ENCODE measurements at places on chromosomes 5 and 9.

DNA sequence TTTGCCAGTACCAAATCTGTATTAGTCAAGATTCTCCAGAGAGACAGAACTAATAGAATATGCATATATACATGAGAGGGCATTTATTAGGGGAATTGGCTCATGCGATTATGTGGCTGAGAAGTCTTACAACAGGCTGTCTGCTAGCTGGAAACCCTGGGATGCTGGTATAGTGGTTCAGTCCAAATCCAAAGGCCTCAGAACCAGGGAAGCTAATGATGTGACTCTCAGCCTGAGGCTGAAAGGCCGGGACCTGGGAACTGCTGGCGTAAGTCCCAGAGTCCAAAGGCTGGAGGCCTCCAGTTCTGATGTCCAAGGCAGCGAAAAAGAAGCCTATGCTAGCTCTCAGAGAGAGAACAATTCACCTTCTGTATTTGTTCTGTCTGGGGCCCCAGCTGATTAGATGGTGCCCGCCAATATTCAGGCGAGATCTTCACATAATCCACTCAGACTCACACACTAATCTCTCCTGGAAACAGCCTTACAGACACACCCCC, 84.1 kb downstream of the KIAA1958 start:
- DNase-seq, result peak; percentile 74

DNA sequence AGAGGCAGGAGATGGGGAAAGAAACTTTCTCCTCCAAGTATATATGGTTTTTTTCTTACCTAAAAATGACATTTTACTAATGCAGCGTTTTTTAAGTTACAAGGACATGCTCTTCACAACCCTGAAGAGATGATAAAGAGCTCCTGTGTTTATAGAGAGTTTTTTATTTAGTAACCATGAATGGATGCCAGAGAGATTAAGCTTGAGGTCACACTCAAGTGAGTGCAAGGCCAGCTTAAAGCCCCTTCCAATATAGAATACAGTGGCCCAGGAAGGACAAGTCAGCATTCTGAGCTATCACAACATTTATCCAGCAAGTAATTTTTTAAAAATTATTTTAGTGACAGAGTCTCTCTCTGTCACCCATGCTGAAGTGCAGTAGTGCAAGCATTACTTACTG, 6.7 kb upstream of the HAVCR2 start:
- DNase-seq, result no peak

DNA sequence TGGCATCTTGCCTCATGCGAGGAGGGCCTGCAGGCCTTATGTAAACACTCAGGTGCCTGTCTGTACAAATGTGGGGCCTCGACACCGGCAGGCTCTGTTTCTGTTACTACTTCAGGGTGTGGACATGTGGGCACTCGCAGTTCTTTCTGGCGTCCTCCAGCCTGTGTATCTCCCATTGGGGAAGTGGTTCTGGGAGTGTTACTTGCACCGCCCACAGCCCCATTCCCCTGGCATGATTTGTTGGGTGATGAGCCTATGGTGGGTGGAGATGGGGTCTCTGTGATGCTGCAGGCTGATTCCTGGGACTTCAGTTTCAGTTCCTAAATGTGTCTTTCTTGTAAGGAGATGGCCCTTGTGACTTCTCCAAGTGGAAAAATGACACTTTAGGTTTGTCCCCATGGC, 82.1 kb upstream of the PITX1 start:
- no peak for DNase-seq

- no peak for DNase-seq
Measured at GRCh38 chr9:133114886-133115603, 6.0 kb downstream of the RALGDS start.

GRCh38 chr9:99720455-99721050, 101.1 kb upstream of the NR4A3 start:
- DNase-seq, result peak; percentile 2

DNA sequence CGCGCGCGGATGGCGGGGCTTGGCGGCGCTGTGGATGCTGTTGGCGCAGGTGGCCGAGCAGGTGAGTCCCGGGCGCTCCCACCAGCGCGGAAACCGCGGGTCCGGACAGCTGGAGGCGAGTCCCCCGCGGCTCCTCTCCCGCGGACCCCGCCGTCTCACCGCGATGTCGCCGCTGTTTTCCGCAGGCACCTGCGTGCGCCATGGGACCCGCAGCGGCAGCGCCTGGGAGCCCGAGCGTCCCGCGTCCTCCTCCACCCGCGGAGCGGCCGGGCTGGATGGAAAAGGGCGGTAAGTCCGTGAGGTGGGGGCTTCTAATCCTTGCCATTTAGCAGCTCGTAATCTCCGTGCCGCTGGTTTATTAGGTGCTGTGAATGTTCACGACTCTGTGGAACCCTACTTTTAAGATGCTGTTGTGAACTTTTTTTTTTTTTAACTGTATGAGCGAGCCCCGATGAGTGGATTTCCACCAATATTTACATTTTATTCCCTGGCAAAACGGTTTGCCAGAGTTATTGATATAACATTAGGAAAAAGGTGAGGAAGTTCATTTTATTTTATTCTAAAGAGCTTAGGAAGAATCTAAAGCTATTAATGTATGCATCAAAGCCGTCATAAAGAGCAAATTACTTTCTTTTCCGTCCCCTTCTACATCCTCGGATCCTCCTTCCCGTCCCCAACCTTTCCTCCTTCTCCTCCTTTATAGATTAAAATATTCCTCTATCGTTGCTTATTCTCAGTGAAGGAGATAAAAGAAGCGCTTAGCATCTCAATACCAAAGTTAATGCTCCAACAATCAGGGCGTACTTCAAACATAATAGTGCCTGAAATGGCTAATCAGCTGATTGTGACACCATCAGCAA, 579 bp downstream of the ADAMTS16 start:
- no peak for DNase-seq

- DNase-seq, result no peak
Measured at GRCh38 chr9:133496861-133497842, 18.3 kb upstream of the SLC2A6 start.

GRCh38 chr5:34806532-34806931, 32.4 kb upstream of the TTC23L start:
- no peak for DNase-seq
